Activated CD4-positive, CD25-positive, alpha-beta regulatory T cell (primary cell): ENCODE measurements at places on chromosomes 1 and 21.

- DNase-seq = no peak
These were observed 5.2 kb downstream of the FOXD3 start for GRCh38 chr1:63327417-63328054.

DNA sequence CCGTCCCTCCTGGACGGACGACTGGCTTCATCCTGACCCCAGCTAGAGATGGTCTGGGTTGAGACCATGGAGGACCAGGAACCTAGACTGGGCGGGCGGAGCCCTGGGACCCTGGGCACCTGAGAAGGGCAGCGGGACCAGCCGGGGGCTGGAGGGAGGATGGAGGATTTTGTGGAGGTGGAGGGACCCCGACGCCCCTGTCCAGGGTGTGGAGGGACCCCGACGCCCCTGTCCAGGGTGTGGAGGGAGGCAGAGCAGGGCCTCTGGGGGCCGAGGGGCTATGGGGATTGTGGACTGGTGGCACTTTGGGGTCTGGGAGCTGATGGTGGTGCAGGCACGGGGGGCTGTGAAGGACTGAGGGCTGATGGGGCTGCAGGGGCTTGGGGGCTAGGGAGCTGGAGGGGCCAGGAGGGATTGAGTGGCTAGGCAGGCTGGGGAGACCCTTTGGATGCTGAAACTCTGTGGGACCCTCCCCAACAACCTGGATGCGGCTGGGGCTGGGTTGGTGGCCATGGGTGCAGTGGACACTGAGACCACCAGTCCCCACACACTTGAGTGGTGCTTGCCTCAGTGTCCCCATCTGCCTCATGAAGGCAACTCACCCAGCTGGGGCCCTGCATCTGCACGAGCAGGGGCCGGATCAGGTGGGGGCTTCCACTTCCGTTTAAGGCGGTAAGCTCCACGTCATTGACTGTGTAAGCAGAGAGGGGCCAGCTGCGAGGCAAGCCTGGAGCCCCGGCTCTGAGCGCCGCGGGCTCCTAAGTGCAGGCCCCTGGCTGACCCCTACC lies 7.4 kb downstream of the GJC2 start:
- DNase-seq = no peak

DNA sequence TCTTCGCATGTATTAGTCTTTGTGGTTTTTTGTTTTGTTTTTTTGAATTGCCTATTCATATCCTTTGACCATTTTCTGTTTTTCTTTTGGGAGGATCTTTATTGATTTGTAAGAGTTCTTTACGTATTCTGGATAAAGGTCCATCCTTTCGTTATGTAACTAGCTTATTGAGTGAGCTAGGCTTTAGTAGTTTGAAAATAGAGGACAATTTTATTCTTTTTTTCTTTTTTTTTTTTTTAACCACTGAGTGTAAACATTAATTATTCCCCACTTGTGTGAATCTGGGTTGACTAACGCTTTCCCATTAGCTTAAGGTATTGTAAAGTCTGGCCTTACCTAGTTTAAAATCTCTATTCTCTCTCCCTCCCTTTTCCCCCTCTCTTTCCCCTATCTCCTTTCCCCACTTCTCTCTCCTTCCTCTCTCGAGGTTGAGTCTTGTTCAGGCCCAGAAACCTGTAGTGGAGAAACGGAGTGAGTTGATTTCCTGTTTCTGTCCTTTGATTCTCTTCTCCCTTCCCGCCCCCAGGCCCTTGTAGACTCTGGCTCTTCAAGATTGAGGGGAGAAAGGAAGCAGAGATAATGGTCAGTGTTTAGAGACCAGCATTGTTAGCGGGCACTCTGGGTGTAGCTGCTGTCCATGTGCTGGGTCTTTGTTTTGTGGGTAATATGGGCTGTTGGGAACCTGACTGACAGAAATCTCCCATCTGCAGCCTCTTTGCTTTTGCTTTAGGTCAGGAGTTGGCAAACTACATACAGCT lies 1.5 kb downstream of the MORC3 start:
- no peak for DNase-seq

GRCh38 chr1:87556326-87556725 lies 227.6 kb downstream of the LMO4 start:
- DNase-seq = no peak

DNA sequence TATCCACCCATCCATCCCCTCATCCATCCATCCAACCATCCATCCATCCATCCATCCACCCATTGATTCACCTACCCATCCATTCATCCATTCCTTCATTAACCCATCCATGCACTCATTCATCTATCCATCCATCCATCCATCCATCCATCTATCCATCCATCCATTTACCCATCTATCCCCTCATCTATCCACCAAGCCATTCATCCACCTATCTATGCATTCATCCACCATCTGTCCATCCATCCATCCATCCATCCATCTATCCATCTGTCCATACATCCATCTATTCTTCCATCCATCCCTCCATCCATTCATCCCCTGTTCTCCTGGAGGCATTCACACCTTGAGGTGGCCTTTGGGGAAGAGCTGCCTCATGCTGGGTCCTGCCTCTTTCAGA lies 107.0 kb downstream of the PRDM16 start:
- DNase-seq = no peak

GRCh38 chr1:182149411-182149965 lies 88.0 kb upstream of the ZNF648 start:
- no peak for DNase-seq

DNA sequence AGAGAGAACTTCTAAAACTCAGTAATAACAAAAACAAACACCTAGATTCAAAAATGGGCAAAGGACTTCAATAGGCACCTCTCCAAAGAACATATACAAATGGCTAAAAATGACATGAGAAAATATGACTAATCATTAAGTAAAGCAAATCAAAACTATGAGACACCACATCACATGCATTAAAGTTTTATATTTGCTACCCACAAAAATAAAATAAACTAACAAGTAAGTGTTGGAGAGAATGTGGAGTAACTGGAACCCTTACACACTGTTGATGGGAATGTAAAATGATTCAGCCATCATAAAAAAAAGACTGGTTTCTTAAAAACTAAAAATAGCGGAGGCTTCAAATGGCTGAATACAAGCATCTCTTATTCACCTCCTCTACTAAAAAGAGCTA lies 262.1 kb upstream of the PKN2 start:
- DNase-seq = no peak

DNA sequence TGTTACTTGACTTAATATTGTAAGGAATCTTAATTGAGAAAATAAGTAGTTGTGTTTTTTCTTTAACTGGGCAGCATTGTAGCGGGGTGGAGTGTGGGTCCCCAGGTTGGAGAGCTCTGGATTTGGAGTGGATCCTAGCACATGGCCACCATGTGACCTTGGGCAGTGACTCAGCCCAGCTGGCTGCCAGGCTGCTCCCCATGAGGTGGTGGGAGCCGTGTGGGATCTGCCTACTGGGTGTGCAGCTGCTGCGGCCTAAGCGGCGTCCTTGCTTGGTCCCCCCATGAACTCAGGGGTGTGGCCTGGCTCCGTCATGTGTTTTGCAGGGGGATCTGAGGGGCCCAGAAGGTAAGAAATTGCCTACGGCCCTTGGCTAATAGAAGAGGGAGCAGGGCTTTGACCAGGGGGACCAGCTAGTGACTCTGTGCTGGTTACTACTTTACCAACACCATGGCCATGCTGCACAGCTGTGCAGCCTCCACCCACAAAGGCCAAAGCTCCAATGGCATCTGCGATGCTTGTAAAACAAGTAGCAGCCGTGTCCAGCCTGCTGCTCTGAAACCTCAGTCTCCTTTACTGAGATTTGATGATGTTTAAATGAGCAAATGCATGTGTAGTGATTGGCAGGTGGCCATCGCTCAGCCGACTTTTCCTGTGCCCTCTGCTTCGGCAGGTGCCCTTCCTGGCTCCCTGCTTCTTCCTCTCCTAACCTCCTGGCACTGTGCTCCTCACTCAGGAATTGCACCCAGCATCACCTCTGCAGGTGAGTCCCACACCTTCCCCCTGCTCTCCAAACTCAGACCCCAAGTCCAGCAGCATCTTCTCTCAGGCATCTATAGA lies 68.3 kb downstream of the ADARB1 start:
- no peak for DNase-seq

GRCh38 chr21:42737951-42738590 lies 84.7 kb downstream of the PDE9A start:
- no peak for DNase-seq

GRCh38 chr1:44401256-44402228 lies 3.5 kb upstream of the RNF220 start:
- DNase-seq = no peak

DNA sequence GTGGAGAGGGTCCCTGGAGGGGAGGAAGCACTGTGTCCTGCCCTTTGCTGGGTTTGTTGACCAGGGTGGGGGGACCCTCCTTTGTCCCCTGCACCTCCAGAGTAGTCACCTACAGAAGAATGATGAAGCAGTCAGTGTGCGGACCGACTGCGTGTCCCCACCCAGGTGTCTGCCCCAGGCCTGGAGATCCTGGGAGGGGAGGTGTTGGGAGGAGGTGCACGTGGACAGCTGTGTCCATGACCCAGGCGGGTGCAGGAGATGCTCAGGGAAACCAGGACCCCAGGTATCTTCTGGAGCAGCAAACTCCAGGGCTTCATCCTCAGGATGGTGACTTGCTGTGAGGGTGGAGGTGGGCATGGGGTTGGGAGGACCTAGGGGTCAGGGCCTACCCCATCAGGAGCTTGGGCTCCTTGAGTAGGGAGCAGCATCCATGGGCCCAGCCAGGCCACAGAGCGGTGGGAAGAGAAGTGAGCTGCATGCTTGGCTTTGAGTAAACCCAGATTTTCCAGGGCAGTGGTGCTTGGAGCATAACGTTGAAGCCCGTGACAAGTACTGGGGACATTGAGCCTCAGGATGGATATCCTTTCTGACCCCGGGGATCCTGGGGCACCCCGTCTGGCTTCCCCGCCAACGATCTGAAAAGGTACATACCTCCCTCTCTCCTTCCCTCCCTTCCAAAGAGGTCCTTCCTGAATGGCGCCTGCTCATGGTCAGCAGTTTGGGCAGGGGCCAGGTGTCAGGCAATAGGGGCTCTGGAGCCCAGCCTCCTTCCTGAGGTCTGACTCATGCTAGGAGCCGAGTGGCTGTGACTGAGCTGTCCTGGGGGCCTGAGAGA lies 13.7 kb downstream of the ACTRT2 start:
- no peak for DNase-seq

- DNase-seq = no peak
These were observed 971 bp upstream of the GNG4 start for GRCh38 chr1:235650341-235651169.

DNA sequence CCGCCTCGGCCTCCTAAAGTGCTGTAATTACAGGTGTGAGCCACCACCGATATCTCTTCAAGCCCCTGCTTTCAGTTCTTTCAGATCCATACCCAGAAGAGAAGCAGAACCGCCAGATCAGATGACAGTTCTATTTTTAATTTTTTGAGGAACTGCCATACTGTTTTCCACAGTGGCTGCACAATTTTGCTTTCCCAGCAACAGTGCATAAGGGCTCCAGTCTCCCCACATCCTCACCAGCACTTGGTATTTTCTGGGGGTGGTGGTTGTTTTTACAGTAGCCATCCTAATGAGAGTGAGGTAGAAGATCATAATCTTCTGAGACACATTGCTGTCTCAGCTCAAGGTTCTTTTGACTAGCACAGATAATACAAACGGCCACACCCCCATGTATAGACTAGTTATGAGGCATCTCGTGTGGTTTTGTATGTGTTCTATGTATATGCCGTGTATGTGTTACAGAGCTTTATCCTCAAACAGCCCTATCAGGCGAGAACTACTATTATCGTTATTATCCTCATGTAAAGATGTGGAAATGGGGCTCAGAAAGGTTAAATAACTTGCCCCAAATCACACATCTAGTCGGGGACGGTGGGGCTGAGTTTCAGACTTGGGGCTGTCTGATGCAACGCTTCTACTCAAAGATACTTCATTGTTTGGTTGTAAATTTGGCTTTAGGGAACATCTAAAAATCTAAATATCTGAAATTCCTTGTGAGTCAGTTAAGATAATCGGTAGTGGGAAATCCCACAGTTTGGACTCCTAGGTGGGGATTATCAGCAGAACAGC lies 12.0 kb downstream of the FHAD1 start:
- no peak for DNase-seq

GRCh38 chr1:24756395-24756794 lies 11.1 kb downstream of the CLIC4 start:
- DNase-seq = no peak

DNA sequence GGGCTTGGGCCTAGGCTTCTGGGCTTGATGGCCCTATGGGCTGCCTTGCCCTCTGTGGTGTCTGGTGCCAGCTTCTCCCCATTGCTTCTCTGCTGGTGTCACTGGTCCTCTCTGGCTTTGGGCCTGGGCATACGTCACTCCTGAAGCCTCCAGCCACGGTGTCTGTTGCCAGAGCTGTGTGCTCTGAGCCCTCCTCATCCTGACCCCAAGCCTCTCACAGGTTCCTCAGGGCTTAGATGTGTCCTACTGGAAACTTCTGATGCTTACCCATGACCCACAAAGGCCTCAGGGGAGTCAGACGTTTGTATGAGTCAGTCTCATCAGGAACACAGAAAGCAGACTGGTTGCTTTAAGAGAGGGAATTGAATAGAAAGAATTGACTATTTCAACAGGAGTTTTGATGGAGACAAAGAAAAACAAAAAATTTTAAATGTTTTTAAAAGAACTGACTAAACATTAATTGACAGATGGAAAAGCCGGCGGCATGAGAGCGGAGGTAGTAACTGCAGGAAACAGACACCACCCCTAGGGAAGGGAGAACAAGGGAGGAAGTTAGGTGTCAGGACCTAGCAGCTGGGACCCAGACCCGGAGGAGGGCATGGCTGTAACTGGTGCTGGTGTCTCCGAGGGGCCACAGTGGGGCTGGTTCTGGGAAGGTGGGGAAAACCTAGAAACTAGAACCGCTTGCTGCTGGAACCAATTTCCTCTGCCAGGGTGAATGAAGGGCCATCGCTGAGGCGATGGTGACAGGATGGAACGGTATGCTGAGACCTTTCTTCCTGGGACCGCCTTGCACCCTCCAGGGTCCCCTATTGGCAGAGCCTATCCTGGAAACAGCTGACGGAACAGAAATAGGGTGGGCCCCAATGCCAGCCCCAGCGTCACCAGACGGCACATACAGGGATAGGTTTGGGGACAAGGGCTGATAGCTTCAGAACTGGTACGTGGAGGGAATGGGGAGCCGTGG lies 40.0 kb upstream of the CITED4 start:
- DNase-seq = no peak

GRCh38 chr1:201059871-201060555 lies 36.5 kb upstream of the KIF21B start:
- DNase-seq = no peak

DNA sequence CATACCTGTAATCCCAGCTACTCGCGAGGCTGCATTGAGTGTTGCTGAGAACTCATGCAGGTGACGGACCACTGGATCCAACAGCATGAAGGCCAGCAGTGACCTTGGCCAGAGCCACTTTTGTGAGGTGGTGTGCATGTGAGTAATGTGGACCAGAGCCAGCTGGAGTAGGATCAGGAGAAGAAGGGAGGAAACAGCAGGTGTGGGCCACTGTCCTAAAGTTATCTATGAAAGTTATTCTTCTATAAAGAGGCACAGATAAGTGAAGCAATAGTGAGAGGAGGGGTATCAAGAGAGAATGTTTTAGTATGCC lies 47.8 kb downstream of the TCP10L start:
- DNase-seq = no peak

DNA sequence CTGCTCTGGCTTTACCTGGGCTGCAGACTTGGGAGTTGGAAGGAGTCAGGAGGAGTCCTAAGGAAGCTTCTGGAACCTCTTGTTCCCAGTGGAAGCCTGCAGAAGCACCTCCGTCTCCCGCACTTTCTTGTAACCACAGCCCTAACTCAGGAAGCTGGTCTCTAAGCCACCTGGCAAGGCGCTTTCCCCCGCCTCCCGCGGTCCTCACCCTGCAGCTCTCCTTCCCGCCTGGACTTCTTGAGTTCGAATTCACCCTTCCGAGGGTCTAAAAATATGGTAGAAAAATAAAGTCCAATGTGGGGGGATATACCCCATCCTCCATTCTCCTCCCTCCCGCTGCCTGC lies 15.1 kb downstream of the PAX7 start:
- DNase-seq = no peak
